ENCODE measurements at places on chromosomes 4 and X. TPM values are rescaled to one million over a fixed set of nuclear protein-coding genes. Genes with fewer than 3 reads are reported as not detected.

GRCh38 chr4:145307763-145308430 is 127.5 kb upstream of the OTUD4 start:
- DNase-seq: no peak

- DNase-seq: no peak
These were observed 2.8 kb downstream of the NHS start for GRCh38 chrX:17377795-17378194.

DNA sequence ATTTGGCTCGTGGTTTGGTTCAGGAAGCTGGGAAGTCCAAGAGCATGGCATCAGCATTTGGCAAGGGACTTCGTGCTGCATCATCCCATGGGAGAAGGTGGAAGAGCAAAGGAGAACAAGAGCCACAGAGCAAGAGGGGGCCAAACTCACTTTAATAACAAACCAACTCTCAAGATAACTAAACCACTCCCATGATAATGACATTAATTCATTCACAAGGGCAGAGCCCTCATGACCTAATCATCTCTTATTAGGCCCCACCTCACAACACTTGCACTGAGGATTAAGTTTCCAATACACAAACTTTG is 113.4 kb upstream of the ATXN3L start:
- DNase-seq: no peak

DNA sequence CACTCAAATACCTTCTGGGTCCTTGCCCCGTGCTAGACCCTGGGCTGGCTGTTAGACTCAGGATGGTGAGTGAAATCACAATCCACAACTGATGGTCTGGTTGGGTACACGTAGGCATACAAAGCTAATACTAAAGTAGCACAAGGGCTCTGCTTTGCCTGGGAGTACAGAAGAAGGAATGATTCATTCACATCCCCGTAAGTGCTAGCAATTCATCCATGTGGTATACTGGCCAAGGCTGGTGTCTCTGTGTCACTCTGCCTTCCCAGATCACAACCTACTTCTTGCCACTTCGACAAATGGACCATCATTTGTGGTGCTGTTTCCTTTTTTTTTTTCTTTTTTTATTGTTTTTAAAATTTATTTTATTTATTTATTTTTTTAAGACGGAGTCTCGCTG is 19.7 kb upstream of the RBM47 start:
- no peak for DNase-seq

Gene MAGEA12
- not detected for total RNA-seq

Gene PAGE2B
- total RNA-seq: not detected

DNA sequence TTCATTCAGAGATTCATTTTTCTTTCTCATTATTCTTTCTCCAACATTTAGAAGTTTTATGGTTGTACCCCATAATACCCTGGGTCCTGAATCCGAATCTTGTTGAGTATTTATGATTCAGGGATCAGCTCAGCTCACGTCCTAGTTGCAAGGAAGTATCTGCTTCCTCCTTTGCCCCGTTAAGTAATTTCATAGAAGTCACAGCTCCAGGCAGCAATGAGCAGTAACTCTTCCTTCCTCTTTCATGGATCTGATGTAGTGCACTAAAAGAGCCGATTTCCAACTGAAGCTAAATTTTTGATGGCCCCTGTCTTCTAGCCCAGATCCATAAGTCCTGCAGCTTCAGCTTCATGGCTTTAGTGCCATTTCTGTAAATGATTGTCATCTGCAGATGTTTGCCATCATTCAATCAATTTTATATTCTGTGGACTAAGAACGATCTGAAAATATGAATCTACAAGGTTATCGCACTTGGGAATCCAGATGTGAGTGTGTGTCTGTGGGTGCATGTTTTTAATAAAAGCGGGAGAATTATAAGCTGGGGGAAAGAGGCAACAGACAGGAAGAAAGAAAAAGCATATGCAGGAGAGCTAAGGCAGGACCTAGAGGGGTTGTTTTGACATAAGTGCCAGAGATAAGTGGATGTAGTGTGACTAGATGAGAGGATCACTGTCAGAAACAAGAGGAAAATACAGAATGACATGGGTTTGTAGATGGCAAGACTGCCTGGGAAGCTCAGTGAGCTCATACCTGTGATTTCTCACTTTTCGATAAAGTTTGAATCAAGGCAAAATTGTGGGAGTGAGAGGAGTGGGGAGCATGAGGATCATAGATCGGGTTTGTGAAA is 17.5 kb downstream of the VEGFD start:
- no peak for DNase-seq

DNA sequence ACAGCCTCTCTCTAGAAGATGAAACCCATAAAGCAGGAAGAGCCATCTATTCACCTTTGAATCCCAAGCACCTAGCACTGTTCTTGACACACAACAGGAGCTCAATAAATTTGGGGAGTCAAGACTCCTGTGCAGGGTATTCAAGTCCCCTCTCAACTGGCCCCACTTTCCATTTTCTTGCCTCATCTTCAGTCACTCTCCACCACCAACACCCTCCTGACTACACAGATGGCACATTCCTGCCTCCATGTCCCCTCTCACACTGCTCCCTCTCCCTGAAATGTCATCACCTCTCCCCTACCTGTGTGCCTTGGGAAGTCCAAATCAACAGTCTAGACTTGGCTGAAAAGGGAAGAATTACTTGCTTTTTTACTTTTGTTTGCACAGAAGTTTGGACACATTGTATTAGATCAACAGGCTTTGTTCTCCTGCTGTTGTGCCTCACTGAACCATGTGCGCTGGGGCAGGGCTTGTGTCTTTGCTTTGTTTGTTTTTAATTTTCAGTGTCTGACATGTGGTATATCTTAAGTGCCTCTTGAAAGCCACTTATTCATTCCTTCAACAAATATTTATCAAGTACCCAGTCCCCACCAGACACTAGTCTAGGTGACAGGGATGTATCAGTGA is 85.1 kb downstream of the APBB2 start:
- no peak for DNase-seq

Gene ARHGAP36
- 0.89 TPM for total RNA-seq

Gene GK
- total RNA-seq: 29.1 TPM

DNA sequence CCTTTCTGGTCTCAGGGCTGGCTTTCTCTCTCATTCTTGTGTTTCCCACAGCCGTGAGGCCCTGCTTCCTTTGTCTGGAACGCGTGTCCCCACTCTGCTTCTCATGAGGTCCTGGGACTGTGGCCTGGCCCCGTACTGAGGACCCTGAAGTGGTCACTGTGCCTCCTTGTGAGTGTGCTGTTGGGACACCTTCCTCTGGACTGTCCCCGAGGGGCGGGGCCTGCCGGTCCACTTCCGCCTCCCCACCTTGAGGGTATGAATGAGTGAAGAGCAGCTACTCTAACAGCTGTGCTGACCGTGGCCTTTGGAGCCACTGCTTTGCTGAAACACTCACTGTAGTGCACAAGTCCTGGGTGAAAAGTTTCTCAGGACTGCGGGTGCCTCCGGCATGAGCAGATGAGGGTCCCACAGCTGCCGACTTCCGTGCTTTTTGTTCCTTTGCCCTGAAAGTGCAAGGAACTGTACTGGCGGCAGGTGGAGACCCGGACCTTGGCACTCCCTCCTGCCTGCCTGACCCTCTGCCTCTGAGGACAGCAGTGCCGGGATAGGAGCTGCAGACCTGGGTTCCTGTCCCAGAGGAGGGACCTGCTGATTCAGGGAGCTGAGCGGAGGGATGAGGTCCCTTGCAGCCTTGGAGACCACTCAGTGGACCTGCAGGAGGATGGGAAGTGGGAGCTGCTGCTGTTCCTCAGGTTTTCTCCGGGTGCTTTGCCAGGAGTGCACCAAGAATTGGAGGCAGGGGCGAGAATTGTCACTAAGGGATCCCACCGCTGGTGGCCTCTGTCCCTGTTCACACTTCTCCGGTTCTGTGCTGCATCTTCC is 38.0 kb downstream of the HTT-AS start:
- DNase-seq: no peak

Gene POU3F4
- total RNA-seq: 0.52 TPM

DNA sequence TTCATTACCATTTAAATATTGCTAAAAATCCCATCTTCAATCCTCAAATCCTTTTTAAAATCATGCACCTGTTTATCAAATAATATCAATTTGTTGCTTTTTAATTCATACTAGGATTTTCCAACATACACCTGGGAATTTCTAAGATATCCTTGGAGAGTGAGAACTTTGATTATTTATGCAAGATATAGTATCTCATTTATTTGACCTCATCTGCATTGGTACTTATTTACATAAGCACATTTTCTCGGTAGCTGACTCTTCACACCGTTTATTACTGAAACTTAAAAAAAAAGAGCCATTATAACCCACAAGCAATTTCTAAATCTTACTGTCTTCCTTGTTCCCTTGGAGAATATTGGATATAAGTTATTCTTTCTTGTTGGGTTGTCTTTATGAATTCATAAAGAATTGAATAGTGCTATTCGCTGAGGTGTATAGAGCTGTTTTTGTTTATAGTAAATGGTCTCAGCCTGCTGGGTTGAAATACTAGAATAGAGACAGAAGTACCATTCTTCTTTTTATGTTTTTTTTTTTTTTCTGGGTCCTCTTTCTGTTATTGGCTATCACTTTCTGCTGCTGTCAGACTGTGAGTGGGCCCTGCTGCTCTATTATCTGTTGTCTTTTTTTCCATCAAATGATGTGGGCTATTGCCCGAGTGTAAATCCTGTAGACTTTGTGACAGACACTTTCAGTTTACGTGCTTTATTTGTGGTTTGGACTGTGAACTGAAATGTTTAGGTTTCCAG is 2.9 kb downstream of the UGT8 start:
- DNase-seq: no peak

DNA sequence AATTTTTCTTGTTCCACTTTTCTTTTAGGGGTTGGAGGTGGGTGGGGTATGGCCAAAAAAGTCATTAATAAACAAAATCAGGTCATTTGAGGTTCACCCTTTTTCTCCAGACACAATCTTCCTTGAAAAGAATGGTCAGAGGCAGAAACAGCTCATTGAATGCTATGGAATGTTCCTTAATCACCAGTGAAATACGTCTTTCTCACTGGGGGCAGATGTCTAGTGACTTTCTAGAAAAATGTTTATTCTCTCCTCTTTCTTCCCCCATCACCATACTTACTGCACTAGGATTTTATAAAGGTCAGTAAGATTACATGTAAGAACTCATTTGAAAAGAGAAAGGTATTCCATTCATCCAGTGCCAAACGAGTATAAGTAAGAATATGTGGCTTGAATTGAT is 44.5 kb downstream of the MGST2 start:
- no peak for DNase-seq

DNA sequence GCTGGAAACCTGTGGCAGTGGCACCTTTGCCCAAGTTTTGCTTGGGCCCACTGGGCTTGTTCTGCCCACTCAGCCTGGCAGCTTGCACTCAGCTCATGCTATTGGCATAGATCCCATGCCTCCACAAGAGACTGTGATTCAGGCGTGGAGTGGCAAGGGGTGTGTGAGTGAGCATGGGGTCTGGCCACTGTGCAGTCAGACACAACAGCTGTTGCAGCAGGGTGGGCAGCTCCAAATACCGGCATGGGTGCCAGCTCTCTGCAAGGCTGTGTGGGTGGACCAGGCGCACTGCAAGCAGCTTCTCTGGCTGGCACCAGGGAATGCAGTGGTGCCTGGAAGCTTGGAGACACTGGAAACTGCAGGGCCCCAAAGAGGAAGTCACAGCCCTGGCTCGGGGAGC is 27.4 kb upstream of the DIPK2B start:
- no peak for DNase-seq

DNA sequence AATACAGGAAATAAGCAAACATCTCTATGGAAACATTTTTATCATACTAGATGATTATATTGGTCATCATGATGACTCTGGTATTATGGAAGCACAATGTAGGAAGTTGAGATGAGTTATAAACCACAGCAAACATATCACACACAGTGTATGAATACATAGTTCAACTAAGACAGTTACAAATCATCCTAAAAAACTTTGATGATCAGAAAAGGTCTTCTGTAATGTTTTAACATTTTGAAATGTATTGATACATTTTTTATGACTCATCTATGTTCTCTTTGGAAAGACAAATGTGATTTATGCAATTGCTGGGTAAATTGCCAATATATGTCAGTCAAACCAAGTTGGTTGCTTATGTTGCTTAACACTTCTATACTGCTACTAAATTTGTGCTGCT is 4.8 kb downstream of the CXCL3 start:
- no peak for DNase-seq

- peak; percentile 92 for DNase-seq
These were observed 2.9 kb downstream of the MAML3 start for GRCh38 chr4:140150886-140151698.

DNA sequence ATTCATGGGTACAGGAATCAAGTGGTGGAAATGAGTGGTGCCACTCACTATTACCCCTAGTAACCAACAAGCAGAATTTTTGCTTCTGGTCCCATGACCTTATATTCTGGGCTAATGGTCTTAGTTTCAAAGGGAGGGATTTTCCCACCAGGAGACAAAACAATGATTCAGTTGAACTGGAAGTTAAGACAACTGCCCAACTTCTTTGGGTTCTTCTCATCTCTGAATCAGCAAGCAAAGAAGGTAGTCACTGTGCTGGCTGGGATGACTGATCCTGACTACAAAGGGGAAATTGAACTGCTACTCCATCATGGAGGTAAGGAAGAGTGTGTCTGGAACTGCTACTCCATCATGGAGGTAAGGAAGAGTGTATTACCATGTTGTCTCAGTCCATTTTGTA is 87.2 kb downstream of the IL13RA2 start:
- DNase-seq: no peak
